ENCODE measurements at places on chromosomes 11 and 22.

GRCh38 chr22:42399315-42400271, 32.6 kb downstream of the NFAM1 start:
- peak; percentile 78 for DNase-seq

DNA sequence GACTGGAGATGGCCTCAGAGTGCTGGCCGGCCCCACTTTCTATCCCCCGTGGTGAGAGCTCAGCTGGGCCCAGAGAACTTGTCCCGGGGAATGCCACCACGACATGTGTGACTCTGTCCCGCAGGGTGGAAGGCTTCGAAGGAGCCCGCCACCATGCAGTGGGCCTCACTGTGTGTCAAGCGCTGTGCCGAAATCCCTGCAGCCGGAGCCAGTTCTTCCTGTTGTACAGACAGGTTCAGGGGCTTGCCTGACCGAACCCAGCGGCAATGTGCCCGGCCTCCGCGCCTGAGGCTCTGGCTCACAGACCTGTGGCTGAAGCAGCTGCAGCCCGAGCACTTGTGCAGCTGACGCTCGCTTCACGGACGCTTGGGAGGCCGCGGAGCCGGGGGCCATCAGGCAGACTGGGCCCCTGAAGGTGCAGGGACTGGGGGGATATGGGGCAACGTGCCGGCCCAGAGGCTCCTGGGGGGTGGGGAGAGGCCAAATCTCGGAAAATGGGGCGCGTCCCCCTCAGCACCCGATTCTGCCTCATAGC, 650 bp downstream of the PPM1F start:
- DNase-seq, result no peak

- DNase-seq, result no peak
Observed at GRCh38 chr11:71331631-71332030, 79.3 kb upstream of the SHANK2 start.

DNA sequence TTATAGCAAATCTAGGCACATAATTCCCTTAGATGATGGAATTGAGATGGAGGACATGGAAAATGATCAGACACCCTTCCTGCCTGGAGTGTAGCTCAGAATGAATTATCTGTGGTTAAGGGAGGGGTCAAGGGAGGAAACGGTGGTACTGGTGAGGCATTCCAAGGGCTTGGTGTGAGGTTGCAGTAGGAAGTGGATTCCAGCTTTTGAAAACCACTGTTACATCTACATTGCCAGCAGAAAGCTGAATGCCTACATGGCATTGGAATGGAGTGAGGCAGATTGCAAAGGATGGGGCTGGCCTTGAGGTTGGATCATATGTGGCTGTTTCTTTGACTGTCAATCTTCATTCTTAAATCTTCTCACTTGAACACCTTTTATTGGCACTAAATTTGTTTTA, 684.4 kb downstream of the NTM start:
- no peak for DNase-seq

DNA sequence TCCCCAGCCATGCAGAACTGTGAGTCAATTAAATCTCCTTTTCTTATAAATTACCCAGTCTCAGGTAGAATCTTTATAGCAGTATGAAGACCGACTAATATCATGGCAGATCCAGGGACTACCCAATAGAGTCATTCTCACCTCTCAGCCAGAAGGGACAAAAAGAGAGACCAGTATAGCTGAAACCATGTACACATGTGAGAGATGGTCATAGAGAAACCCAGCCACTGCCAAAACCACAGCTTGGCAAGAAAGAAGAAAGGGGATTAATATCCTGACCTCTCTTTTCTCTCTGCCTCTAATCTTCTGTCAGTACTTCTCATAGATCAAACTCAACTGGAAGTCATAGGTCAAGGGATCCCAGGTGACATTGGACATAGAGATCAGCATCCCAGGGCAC, 109.8 kb downstream of the CCDC34 start:
- no peak for DNase-seq

DNA sequence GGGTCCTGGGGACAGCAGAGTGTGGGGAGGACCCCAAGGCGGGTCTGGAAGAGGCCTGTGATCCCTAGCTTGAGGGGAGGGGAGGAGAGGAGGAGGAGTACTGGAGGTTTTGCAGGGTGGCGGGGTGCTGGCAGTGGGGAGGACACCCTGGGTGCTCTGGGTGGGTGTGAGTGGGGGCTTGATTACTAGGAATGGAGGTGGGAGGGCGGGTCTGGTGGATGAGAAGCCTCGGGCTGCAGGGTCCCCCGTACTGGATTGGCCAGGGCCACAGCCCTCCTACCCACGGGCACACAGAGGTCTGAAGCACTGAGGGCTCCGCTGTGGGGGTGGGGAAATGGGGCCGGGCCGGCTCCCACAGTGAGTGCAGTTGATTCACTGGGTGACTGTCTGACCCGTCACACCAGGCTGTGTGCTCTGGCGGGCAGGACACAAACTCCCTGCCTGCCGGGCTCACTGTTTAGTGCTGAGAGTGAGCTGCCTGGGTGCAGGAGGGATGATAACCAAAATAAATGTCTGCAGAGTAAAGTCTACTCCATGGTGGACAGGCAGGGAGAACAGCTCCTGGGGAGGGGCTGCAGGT, 114.2 kb downstream of the CACNA1I start:
- DNase-seq, result no peak

- DNase-seq, result no peak
Observed at GRCh38 chr11:111935317-111936039, 1.7 kb upstream of the DIXDC1 start.

DNA sequence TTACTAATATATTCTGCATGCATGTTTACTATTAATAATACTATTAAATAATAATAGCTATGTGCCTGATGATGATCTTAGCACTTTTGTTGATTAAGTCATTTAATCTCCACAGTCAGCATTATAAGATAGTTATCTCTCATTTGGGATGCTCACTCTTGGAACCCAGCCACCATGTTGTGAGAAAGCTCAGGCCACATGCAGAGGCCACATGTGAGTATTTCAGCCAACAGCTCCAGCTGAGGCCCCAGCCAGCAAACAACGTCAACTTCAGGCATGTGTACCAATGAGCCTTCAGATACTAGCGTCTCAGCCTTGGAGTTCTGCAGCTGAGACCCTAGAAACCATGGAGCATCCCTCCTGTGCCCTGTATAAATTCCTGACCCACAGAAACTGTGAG, 798.1 kb upstream of the LRRC4C start:
- no peak for DNase-seq

DNA sequence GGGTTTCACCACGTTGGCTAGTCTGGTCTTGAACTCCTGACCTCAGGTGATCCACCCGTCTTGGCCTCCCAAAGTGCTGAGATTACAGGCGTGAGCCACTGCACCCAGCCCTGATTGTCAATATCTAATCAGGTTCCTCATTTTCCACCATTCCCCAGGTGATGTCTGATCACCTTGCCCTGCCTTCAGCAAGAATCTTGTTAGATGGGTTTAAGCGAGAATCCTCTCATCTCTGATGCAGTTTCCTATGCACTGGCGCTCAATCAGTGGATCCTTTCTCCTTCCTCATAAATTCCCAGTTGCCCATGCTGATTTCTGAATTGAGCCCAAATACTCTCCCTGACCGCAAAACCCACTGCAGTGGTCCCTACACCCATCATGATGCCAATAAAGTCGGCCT, 664 bp upstream of the ZC3H7B start:
- DNase-seq, result no peak

- no peak for DNase-seq
Observed at GRCh38 chr11:117851852-117852251, 24.6 kb downstream of the FXYD6 start.

DNA sequence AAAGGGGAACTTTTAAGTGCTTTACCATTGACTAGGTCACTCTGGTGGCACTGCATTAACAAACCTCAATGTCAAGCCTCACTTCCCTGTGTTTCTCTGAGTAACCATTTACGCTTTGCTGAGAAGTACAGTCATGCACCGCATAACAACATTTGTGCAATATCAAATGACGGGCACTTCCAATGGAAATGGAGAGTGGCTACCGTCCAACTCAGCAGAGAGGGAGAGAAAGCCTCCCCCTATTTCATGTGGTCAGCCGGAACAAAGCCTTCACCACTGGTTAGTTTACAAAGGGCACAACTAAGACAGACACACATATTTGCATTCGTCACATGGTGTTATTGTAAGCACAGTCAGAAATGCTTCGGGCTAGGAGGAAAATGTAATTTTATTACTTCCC, 117.3 kb downstream of the RASSF10 start:
- peak; percentile 56 for DNase-seq

GRCh38 chr11:134038897-134039470, 29.9 kb upstream of the JAM3 start:
- DNase-seq, result no peak

- DNase-seq, result no peak
Observed at GRCh38 chr22:43092085-43092484, 2.9 kb upstream of the TTLL1 start.

DNA sequence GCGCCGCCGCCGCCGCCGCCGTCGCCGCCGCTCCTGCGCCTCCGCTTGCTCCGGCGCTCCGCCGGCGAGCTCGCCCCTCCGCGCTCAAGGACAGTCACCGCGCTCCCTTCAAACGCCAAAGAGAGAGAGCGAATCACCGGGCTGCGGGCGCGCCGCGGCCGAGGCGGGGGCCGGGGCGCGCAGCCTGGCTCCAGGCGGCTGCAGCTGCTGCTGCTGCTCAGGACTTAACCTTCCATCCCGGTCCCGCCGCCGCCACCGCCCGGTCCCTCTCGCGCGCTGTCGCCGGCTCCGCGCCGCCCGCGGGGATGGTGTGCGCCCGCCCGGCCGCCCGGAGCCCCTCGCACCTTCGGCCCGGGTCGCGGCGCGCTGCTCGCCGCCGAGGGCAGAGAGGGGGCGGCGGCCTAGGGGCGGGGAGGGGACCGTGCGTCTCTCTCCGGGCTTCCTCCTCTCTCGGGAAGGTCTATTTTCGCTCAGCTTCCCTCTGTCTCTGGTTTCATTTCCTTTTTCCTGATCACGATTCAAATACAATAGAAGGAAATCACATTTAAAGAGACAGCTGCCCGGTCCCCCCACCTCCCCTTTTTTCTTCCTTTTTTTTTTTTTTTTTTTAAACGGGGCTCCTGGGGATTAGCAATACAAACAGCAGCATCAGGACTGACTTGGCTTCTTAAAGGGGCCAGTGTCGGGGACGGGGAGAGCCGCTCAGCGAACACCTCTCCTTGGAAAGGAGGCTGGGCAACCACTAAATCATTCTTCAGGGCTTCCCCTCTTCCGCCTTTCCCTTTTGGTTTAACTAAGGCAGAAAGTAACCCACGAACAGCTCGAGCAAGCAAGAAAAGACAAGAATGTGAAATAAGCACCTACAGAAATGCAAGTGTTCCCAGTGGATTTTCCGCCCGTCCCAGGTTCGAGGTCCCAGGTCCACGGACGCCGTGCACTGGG, 22.1 kb downstream of the LMO2 start:
- peak; percentile 49 for DNase-seq

- no peak for DNase-seq
Observed at GRCh38 chr11:48036466-48036865, 56.1 kb downstream of the PTPRJ start.

- DNase-seq, result peak; percentile 50
Observed at GRCh38 chr22:22848364-22848866, 39.2 kb upstream of the IGLL5 start.

DNA sequence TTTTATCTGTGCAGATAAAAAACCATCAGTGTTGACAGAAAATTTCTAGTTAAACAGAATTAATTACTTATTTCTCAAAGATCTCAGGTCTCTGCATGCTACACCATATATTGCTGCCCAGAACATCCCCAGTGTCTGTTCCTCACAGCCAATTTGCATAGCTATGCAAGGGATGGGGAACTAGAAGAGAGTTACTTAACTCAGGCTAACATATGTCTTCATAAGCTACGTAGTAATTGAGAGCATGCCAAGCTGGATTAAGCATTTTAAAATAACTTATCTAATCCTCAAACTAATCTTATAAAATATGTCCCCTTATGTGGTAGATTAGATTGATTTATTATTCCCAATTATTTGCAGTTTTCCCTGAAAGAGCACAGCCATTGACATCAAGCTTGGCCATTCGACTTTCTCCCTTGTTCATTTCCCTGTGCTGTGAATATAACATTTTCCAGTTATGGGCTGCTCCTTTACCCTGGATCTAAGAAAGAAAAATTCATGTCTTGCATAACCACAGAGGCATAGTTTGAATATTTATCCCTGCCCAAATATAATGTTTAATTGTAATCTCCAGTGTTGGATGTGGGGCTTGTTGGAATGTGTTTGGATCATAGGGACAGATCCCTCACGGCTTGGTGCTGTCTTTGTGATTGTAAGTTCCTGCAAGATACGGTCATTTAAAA, 69.1 kb downstream of the C11orf87 start:
- DNase-seq, result no peak

DNA sequence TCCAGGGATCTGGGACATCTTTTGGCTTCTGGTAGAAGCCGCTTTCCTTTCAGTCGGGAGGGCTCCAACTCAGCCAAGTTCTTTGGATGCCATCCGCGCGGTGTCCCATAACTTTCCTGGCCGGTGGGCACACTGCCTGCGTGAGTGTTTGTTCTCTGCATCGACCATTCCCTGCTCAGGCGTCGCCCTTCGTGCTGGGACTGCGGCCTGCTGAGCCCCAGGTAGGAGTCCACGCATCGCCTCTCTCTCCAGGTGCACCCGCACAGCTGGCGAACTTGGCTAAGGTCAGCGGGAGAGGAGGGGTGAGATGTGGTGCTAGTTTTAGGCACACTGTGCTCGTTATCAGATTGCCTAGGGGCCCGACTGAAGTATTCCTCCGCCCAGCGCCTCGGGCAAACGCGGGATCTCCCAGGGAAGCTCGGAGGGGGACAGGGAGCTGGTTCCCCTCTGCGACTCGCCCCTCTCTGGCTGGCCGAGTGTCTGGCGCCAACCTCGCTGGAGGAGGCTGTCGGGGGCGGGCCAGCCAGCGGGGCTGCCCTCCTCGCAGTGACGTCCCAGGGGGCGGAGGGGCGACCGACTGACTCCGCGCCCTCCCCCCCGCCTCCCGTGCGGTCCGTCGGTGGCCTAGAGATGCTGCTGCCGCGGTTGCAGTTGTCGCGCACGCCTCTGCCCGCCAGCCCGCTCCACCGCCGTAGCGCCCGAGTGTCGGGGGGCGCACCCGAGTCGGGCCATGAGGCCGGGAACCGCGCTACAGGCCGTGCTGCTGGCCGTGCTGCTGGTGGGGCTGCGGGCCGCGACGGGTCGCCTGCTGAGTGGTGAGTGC, at the start of gene LAYN:
Gene LAYN (plus strand): TSS at position 607 of the 823 bp plus-strand sequence. CDS start 124 bp downstream, at position 731.
- DNase-seq, result no peak

- DNase-seq, result no peak
Observed at GRCh38 chr11:16011396-16011795, 344.9 kb downstream of the SOX6 start.

- DNase-seq, result no peak
Observed at GRCh38 chr11:76062733-76063132, 143.6 kb downstream of the WNT11 start.

GRCh38 chr22:32932176-32932575, 126.0 kb downstream of the SYN3 start:
- DNase-seq, result no peak

DNA sequence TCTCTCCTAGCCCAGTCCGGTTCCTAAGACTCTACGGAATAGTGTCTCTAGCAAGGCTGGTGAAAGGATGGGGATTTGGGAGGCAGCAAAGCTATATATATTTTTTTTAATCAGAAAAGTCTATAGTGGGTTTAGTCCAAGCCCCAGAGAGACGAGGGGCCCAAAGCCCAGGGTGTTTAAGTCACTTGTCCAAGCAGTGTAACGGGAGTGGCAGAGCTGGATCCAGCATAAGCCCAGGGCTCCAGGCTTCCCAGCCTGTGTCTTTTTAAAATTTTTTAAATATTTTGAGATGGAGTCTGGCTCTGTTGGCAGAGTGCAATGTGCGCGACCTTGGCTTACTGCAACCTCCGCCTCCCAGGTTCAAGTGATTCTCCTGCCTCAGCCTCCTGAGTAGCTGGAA, 6.8 kb downstream of the GRIK4 start:
- DNase-seq, result no peak
